ENCODE measurements at places on chromosomes 5 and 9. TPM values are rescaled to one million over a fixed set of nuclear protein-coding genes. Genes with fewer than 3 reads are reported as not detected.
A peak's percentile ranks its signal among the peaks of the same experiment; 100 is the strongest.

DNA sequence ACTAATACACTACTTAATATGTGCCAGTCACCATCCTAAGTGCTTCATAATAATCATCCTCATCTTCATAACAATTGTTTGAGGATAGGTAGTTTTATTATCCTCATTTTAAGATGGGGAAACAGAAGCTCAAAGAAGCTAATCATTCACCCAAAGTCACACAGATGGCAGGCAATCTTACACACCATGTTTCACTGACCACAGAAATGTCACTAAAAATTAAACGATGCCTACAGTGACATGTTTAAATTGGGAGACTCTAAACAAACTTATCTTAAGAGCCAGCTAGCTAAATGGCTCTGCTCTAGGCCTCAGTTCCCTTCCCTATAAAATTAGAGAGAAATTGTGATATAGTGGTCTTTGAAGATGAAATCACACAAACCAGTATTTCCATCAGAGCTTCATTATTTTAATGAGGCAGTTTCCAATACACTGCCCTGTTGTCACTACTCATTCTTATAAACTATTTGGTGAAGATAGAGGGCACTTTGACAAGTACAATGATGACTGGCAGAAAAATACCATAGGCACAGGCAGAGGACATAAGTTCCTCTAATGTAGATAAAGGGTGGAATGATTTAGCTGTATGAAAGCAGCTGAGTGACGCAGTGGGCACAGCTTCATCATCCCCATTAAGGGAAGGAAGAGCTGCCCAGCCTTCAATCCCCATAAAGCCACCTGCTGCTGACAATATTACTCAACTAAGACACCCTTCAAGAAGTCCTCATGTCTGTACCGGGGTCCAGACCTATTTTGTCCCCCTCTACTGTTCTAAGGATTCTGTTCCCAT, 224.1 kb downstream of the ACTL7B start:
- no peak for DNase-seq
- H3K27ac ChIP-seq = no peak overlapping the region
- H3K4me1 ChIP-seq = no peaks in the 10 kb centered on the region
- no peaks in the 10 kb centered on the region for H3K27me3 ChIP-seq
- H3K36me3 ChIP-seq = no peaks in the 10 kb centered on the region

Gene MACIR
- 4.9 TPM for total RNA-seq

Gene GRAMD2B
- total RNA-seq = 13.7 TPM

DNA sequence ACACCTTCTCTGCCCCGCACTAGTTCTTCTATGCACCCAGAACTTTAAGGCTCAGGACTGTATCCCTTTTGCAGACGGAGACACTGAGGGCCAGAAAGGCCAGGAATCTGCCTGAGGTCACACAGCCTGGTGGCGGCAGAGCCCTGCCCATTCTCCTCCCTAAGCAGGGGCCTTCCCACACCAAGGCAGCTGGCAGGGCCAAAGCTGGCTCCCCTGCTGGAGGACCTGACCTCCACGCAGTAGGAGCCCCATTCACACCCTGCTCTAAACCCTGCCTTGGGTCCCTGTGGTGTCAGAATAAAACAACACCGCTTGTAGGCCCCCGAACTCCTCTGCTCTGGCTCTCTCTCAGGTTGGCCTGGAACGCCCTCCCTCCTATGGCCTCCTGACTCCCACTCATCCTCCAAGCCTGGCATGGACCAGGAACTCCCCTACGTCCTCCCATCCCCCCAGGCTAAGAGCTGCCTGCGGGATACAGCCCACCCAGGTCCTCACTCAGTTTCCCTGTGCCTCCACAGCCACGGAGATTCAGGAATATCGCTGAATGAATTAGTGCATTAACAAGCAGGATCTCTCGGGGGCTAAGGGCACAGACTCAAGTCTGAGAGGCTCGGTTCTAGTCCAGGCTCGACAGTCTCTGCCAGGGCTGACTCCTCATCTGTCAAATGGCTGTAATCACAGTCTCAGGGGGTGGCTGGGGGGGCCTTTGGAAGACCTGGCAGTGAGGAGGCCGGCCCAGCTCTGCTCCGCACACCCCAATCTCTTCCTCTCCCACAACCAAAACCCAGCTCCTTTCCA, 2.8 kb downstream of the ST6GALNAC6 start:
- peak overlapping the region; percentile 91 for H3K27ac ChIP-seq
- peaks cover 41% of the 10 kb centered on the region for H3K4me1 ChIP-seq
- peaks cover 48% of the 10 kb centered on the region for H3K36me3 ChIP-seq
- DNase-seq = no peak
- H3K4me3 ChIP-seq = peak overlapping the region; percentile 99

GRCh38 chr5:141564216-141564692, 54.5 kb downstream of the DIAPH1 start:
- no peak overlapping the region for H3K4me3 ChIP-seq
- H3K4me1 ChIP-seq = peaks cover 25% of the 10 kb centered on the region
- peak overlapping the region; percentile 66 for H3K27ac ChIP-seq

DNA sequence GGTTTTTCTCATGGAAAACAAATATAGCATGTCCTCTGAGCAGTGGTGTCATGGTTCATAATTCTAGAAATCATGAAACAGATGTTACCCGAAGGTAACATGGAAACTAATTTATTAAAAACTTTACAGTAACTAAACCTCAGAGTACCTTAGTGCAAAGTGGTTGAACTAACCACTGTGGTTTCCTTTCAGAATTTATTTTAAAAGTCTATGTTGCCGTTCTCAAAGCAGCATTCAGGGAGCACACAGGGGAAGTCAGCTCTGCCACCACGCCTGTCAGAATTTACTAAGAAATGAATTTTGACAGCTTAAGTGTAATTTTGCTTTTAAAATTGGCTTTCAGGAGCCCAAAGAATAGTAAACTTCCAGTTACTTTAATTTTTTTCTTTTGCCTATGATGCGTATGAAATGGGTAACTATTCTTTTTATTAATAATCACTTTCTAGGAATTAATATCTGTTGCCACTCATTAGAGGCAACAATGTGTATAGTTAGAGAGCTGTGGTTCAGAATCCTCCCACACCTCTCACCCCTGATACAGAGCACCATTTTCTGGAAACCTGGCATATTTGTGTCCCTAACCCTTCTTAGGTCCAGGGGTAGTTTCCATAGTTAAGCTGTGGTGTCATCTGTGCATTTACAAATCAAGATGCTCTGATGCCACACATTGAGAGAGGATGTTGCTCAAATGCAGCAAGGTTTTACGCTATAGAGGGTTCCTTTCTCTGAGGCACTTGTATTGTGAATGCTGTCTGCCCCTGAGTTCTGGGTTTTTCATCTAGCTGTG, 202.6 kb downstream of the ZSWIM6 start:
- no peak for DNase-seq
- no peaks in the 10 kb centered on the region for H3K4me1 ChIP-seq
- peaks cover 59% of the 10 kb centered on the region for H3K36me3 ChIP-seq
- no peak overlapping the region for H3K27ac ChIP-seq
- no peak overlapping the region for H3K4me3 ChIP-seq

- H3K27me3 ChIP-seq = no peaks in the 10 kb centered on the region
- H3K27ac ChIP-seq = no peak overlapping the region
- H3K36me3 ChIP-seq = no peaks in the 10 kb centered on the region
- no peak for DNase-seq
- H3K4me1 ChIP-seq = peaks cover 13% of the 10 kb centered on the region
Measured at GRCh38 chr5:56106837-56107236, 112.1 kb upstream of the IL6ST start.

DNA sequence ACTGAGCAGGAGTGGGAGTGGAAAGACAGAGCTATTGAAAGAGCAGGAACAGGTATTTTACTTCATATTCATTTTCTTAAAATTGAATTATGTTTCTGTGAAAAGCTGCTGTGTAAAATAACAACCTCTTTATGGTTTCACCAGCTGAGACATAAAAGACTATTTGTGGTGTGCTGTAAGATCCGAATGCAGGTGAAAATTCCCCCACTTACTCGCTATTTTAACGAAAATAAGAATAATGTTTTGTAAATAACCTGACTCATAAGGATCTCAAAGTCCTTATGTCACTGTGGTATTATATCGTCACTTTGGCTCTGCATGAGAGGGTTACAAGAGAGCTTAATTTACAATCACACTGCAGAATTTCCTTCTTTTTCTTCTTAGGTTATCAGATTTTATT, 65.3 kb upstream of the NFIB start:
- DNase-seq = no peak
- no peaks in the 10 kb centered on the region for H3K36me3 ChIP-seq
- no peaks in the 10 kb centered on the region for H3K27me3 ChIP-seq
- no peak overlapping the region for H3K4me3 ChIP-seq
- H3K27ac ChIP-seq = no peak overlapping the region

Gene PCDH1
- 55.7 TPM for total RNA-seq

- peaks cover 98% of the 10 kb centered on the region for H3K27me3 ChIP-seq
- H3K36me3 ChIP-seq = no peaks in the 10 kb centered on the region
- DNase-seq = no peak
- H3K4me1 ChIP-seq = no peaks in the 10 kb centered on the region
- H3K27ac ChIP-seq = no peak overlapping the region
- H3K4me3 ChIP-seq = no peak overlapping the region
Measured at GRCh38 chr9:136198605-136199083, 6.3 kb downstream of the LHX3 start.

Gene TRIP13
- 1.0 TPM for total RNA-seq

Gene SYK
- 88.9 TPM for total RNA-seq

DNA sequence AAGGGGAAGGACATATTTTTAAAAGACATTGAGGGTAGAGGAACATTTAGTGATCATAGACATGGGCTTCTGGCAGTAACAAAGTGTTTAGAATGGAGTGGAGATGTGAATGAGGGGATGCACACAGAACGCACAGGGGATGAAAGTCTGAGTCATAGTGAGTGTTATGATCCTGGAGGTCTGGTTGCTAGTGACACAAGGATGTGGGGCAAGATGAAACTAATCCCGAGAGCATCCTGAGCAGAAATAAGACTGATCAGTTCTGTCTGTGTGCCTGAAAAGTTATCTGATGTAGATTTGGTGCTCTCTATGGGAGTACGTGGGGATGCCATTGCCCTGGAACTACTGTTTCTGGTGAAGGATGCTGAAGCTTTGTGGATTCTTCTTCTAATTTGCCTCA, 141.1 kb downstream of the CHSY3 start:
- no peak overlapping the region for H3K4me3 ChIP-seq
- no peaks in the 10 kb centered on the region for H3K4me1 ChIP-seq
- no peak overlapping the region for H3K27ac ChIP-seq
- no peaks in the 10 kb centered on the region for H3K27me3 ChIP-seq

Gene PCDHA2
- total RNA-seq = not detected

DNA sequence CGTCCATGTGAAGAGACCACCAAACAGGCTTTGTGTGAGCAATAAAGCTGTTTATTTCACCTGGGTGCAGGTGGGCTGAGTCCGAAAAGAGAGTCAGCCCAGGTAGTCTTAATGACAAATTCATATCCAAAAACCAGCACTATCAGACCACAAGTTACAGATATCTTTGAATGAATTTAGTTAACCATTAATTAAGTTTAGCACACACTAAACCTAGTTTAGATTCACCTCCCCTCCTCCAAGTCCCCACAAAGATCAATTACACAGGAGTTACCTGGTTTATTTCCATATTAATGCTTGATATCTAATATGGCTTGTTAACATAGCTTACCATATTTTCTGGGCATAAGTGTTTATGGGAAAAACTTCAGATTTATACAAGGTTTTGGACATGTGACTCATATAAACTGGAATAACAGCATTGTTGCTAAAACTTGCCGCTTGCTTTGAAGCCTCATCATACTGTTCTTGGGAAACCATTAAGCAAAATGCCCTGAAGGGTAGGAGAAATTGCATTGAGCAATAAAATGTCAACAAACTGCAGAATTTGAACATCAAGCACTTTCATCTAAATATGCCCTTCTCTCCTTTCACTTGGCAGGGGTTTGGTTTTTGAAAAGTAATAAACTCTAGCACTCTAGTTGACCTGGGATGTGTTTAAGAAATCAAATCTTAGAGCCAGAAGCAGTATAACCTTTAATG, 166.9 kb downstream of the SNCAIP start:
- H3K36me3 ChIP-seq = no peaks in the 10 kb centered on the region
- H3K27me3 ChIP-seq = no peaks in the 10 kb centered on the region
- no peaks in the 10 kb centered on the region for H3K4me1 ChIP-seq
- H3K4me3 ChIP-seq = peak overlapping the region; percentile 38

Gene PCA3
- total RNA-seq = not detected

GRCh38 chr9:75880618-75881017, 9.9 kb upstream of the PCSK5 start:
- no peak overlapping the region for H3K27ac ChIP-seq
- no peak for DNase-seq
- H3K4me3 ChIP-seq = no peak overlapping the region
- H3K36me3 ChIP-seq = no peaks in the 10 kb centered on the region
- H3K27me3 ChIP-seq = no peaks in the 10 kb centered on the region

- H3K27ac ChIP-seq = no peak overlapping the region
- H3K36me3 ChIP-seq = no peaks in the 10 kb centered on the region
- no peaks in the 10 kb centered on the region for H3K27me3 ChIP-seq
- no peak overlapping the region for H3K4me3 ChIP-seq
- H3K4me1 ChIP-seq = no peaks in the 10 kb centered on the region
- DNase-seq = no peak
Measured at GRCh38 chr5:6350277-6351090, 27.9 kb downstream of the MED10 start.

GRCh38 chr5:31936683-31937082, 237.4 kb downstream of the GOLPH3 start:
- H3K4me3 ChIP-seq = peak overlapping the region; percentile 50
- peaks cover 28% of the 10 kb centered on the region for H3K4me1 ChIP-seq
- no peaks in the 10 kb centered on the region for H3K36me3 ChIP-seq
- H3K27me3 ChIP-seq = no peaks in the 10 kb centered on the region
- no peak for DNase-seq

Gene DIPK1B
- total RNA-seq = 15.1 TPM

DNA sequence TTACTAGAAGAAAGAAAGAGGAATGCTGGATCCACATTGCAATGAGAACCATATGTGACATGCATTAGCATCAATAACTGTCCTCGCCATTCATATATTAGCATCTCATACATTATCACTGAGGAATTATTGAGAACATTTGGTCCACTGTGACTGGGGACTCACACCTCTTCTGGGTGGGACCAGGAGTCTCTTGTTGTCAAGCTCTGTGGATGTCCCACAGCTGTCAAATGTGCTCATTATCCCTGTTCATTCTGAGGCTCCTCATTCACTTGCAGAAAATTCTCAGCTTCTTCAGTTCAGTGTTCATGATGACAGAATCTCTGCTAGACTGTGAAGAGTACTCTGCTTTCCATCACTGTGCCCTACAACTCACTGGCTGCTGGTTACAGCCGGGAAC, 109.4 kb downstream of the PJA2 start:
- H3K4me1 ChIP-seq = no peaks in the 10 kb centered on the region
- H3K36me3 ChIP-seq = no peaks in the 10 kb centered on the region
- H3K27ac ChIP-seq = no peak overlapping the region
- no peak overlapping the region for H3K4me3 ChIP-seq

Gene C1QTNF3
- 6.7 TPM for total RNA-seq

DNA sequence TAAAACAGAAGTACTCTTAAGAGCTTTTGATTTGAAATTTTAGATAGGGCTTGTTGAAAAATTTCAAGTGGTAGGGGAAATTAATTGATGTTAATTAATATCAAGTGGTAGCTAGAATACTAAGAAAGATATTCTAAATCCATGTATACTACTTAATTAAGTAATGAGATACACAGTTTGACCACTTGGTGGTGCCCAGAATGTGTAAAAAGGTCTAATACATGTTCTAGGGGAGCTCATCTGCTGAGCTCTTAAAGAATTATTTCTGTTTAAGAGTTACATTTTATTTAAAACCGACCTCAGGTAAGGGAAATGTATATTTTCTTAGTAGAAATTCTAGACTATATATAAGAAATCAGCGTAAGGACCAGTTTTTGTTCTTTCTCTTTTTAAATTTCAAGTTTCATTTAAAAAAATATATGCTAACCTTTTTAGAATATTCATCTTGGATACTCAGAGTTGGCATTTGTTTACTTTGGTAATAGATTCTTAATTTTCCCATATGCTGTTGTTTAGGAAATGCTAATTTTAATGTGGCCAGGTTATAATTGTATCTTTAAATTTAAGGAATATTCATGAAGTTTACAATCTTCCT, 61.5 kb downstream of the LNPEP start:
- no peak overlapping the region for H3K27ac ChIP-seq
- H3K27me3 ChIP-seq = no peaks in the 10 kb centered on the region
